ENCODE measurements at places on chromosomes 1 and 21. TPM values are rescaled to one million over a fixed set of nuclear protein-coding genes. Genes with fewer than 3 reads are reported as not detected.

DNA sequence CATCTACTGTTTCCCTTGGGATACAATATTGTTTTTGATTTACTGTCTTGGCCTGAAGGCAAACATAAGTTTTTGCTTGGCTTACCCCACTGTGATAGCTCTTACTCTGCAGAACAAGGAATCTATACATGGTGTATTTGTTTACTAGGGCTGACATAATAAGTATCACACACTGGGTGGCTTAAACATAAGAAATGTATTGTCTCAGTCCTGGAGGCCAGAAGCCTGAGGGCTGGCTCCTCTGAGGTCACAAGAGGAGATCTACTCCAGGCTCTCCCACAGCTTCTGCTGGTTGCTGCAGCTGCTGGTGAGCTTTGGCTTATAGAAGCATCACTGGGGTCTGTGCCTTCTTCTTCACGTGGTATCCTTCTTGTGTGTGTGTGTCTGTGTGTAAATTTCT is 30.7 kb upstream of the IGSF5 start:
- no peak for DNase-seq

DNA sequence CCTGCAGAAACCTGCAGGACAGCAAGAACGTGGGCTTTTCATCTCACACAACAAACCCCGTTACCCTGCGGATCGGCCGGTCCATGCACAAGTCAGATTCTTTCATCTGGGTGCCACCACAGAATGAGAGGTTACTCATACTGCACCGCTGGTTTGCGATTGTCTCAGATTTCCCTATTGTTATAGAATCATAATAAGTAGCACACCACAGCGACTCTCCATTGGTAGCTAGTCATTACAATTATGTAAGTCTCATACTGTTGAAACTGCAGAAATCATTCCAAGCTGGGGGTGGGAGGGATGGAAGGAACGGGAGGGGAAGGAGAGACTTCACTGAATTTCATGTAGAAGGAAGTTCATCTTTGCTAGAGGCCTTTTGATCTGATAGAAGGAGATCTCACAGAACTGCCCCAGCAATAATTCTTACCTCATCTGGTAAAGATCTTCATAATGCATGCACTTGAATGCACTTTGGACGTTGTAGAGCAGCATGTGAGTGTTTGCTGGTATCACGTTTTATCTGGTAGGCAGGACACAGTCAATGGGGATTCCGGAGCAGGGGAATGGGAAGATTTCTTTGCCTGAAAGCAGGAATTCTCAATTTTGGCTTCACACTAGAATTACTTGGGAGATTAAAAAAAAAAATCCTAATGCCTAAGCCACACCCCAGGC is 221.1 kb downstream of the KIF26B start:
- DNase-seq: no peak

DNA sequence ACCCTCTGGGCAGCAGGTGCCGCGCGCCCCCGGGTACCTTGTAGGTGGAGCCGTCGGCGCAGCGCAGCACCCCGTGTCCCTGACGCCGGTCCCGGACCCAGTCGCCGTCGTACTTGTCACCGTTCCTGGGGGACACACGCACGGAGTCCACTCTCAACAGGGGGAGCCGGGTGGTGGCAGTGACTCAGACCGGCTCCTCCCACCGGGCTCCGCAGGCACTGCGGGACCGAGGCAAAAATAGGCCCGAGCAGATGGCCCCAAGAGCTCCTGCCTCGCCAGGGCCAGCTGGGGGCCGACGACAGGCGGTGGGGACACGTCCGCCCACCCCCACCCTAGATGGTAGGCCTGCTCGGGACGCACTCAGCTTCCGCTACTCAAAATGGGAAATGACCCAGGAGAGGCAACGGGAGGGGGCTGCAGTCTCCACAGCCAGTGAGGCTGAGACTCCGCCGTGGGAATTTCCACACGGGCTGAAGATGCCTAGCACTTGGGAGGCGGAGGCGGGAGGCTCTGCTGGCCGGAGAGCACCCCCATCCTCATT is 6.3 kb downstream of the MORN1 start:
- DNase-seq: no peak

DNA sequence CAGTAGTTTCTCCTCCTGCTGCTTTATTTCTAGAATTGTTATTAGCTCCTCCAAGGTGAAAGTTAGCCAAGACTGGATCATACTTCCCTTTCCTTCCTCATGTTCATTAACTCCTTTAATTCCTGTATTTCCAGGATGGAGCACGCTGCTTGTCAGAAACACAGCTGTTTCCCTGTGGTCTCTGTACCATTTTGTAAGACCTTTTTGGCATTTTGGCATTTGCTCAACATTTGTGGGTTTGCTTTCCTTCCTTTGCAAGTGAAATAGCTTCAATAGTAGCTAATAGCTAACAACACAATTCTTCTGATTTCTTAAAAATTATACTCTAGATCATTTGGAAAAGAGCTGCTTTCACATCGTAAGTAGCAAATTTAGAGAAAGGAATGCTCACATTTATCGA is 44.3 kb upstream of the HPDL start:
- DNase-seq: no peak

DNA sequence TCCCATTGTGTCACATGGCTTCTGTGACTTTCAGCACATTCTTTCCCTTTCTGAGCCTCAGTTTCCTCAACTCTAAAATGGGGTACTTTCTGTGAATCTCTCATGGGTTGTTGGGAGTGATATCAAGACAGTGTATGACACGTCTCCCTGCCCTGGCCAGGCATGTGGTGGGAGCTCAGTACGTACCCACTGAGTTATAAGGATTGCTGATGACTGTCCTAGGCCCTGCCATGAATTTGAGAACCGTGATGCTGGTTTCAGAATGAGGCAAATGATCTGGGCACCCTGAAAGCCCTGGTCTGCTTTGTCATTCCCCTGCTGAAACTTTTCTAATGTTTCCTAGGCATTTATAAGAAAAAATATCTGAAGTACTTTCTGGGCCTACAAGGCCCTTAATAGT is 3.6 kb downstream of the ZNF362 start:
- DNase-seq: no peak

GRCh38 chr21:42093991-42094421 is 22.9 kb downstream of the UMODL1 start:
- no peak for DNase-seq

DNA sequence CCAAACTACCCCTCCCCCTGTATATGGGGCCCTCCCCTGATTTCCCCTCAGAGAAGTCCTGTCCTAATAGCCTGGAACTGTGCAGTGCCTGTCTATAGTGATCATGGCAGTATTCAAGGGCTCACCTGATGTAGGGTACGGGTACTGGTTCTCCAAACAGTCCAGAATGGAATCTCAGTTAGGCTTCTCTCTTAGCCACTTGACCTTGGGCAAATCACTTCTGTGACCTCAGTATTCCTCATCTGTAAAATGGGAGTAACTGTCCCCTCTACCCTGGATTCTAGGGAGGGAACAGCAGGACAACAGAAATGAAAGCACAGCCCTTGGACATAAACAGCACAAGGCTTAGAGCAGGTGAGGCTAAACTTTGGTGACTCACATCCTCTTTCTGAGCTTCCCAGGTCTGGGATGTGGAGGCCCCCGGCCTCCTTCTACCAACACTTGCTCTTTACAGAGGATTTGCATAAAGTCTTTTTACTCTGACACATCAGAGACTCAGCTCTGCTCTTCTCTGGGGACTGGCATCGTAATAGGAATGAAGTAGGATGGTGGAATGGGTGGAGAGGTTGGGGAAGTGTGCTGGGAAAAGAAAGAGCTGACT is 20.0 kb upstream of the PDZK1IP1 start:
- DNase-seq: no peak

- DNase-seq: no peak
Observed at GRCh38 chr1:182146286-182146685, 84.8 kb upstream of the ZNF648 start.

DNA sequence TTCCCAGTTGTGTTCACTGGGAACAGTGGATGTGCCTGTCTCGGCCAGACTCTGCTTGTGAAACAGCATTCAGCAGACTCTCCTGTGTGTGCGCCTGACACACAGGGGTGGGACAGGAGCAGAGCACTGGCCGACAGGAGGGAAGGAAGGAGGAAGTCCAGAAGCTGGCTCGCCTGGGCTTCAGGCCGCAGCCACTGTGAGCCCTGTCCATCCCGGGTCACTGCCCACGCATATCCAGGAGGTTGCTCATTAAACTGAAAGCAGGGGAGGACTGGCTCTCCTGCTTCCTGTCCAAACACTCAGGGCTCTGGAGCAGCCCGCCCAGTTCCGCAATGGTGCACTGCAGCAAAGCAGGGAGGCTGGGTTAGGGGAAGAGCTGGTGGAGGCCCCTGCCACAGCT is 218.7 kb upstream of the VAMP3 start:
- DNase-seq: no peak

DNA sequence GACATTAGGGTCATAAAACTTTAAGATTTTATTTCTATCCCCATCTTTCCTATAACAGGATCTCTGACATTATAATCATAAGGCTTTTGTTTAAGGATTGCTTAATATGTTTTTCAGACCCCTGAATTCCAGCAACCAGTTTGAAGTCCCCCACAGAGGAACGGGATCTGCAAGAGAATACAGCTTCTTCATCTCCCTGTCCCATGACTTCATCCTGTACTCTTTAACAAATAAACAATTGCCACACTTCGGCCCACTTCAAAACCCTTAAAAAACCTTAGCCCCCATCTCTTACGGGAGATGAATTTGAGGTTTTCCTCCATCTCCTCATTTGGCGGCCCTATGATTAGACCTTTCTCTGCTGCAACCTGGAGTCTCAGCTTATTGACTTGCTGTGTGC is 35.8 kb downstream of the TESK2 start:
- DNase-seq: no peak

GRCh38 chr1:103108376-103109150 is at the start of gene COL11A1:
Gene COL11A1 (minus strand): TSS chr1:103108522. CDS start chr1:103108178, 344 bp downstream.
- no peak for DNase-seq

DNA sequence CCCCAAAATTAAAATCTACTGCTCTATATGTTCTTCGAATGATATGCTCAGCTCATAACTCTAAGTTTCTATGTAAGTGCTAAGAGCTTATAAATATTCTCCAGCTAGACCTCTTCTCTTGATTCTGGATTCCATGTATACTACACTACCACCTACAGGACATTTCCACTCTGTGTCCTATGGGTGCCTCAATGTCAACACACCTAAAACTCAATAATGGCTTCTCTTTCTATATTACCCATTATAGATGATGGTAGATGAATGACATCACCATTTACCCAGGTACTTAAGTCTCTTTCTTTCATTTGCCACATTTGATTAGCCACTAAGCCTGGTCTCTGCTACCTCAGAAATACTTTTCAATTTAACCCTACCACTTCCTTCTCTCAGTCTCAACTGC is 41.3 kb downstream of the TBX19 start:
- no peak for DNase-seq

DNA sequence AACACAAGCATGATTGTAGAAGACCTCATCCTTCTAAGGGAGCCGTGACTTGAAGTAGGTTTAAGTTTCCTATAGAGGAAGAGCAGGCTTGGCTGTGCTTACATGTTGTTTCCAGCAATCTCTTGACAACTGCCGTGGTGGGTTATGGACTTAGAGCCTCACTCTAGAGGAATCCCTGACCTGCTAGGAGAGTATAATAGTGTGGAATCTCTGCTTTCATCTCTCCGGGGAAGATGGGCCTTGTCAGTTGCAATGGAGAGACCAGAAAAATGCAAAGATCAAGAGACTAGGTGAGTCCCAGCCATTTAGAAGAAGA is 137.6 kb downstream of the MIS18A start:
- DNase-seq: no peak

- DNase-seq: no peak
Observed at GRCh38 chr1:61581251-61581650, 143.7 kb downstream of the TM2D1 start.

DNA sequence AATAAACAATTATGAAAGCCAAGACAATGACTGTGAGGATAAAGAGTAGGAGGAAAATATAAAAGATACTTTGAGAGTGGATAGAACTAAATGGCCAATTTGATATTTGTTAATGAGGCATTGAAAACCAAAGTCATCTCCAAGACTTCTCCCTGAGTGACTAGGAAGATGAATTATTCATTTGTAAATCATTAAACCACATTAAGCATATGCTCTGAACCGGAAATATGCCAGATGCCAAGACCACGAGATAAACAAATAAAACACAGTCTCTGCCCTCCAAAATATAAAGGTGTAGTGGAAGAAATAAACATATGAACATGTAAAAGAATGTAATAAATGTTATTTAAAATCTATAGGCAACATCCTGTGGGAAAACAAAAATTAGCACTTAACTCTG is 78.8 kb downstream of the MRPL39 start:
- no peak for DNase-seq

DNA sequence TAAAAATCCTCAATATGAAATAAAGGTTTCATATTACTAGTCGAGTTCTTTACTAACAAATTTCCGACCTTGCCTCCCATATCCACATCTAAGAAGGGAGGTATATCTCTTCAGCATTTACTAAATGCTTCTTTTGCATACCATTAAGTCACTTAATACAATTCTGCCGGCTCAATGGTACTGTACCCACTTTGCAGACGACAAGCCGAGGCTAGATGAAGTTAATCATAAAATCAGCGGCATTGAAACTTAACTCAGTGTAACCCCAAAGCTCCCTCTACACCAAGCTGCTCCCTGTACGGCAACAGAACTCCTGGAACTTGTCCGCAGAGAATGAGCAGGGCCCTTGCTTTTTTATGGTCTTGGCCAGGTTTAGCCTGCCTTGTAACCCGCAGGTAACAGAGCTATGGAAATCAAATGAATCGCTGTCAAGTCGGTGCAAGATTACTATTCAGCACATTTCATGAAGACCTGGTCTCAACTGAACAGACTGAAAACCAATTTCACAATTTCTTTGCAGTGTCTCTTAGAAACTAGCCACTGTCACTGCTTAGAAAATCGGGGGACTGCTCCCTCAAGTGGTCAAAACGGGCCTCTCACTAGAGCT is 738 bp downstream of the INTS7 start:
- DNase-seq: no peak

- DNase-seq: no peak
Observed at GRCh38 chr1:147551036-147551435, 9.7 kb downstream of the BCL9 start.

The EPHA10 gene
- total RNA-seq: not detected

The INKA2 gene
- 0.84 TPM for total RNA-seq

The KIF26B gene
- total RNA-seq: 0.60 TPM

The NEK2 gene
- 24.2 TPM for total RNA-seq

The LMX1A gene
- not detected for total RNA-seq

The SPRR3 gene
- not detected for total RNA-seq

The CFAP45 gene
- 0.78 TPM for total RNA-seq

The SPRR1A gene
- total RNA-seq: not detected
